ENCODE measurements at places on chromosomes 16 and 17. TPM values are rescaled to one million over a fixed set of nuclear protein-coding genes. Genes with fewer than 3 reads are reported as not detected.

- DNase-seq = peak; percentile 25
Observed at GRCh38 chr17:2689411-2690164, 22.0 kb downstream of the CLUH start.

DNA sequence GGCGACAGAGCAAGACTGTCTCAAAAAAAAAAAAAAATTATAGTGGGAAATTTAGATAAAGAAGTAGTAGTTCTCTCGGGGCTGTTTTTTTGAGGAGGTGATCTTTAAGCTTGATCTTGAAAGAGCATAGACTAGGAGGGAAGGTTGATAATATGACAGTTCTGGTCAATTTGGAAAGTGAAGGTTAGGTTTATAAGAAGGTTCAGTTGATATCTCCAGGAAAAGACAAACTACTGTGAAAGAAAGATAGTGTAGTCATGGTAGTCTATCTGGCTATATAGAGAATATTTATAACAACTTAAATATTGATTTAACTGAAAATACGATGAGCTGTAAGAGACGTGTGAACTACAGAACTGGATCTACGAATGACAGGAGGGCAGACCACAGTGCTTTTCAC lies 3.1 kb downstream of the ATF7IP2 start:
- no peak for DNase-seq

DNA sequence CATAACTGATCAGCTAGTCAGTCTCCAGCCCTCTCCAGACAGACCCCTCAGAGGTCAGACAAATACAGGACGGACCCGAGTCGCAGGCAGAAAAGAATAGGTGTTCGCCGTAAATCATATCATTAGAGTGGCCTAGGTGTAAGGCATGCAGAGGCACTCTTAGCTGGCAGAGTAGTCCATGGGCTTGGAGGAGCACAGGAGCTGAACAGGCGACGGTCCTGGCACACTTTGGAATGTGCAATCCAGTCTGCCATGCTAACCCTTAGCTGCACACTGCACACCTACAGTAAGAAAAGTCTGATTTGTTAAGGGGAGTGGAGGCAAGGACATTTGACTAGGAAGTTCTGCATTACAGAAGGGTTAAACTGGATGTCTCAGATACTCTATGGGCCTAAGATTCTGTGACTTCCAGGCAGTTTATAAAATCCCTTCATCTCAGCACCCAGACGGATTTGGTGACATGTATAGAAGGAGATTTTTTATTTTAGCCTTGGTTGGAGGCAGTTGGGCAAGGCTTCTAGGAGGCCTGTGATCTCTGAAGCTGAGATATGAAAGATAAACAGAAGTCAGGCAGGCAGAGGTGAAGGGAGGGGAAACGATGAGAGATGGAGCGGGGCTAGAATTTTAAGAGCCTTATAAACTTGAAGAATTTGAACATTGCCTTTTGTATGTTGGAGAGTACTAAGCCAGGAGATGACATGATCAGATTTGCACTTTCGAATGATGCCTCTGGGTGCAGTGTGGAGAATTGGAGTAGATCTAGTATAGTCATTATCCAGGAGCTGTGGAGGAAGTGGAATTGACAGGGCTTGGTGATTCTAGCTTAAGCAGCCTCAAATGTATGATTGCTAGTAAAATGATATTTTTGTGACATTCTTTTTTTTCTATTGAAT lies 34.6 kb upstream of the SLC5A11 start:
- no peak for DNase-seq

DNA sequence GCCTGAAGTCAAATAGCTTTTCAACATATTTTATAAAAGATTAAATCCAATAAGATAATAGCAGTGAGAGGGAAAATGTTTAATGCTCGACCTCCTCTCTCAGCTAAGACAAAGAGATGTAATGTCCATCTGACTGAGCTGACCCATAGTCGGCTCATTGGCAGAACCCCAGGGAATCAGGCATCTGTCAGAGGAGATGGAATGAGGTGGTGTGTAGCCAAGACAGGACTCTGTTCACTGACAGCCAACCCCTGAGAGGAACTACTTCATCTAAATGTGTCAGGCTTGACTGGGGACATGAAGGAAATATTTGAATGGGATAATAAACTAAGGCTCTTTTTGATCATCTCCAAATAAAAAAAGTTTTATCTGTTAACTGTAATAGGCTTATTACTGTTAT lies 188.0 kb downstream of the CDH11 start:
- DNase-seq = no peak

GRCh38 chr17:36614933-36615332 lies 13.6 kb downstream of the MRM1 start:
- no peak for DNase-seq

DNA sequence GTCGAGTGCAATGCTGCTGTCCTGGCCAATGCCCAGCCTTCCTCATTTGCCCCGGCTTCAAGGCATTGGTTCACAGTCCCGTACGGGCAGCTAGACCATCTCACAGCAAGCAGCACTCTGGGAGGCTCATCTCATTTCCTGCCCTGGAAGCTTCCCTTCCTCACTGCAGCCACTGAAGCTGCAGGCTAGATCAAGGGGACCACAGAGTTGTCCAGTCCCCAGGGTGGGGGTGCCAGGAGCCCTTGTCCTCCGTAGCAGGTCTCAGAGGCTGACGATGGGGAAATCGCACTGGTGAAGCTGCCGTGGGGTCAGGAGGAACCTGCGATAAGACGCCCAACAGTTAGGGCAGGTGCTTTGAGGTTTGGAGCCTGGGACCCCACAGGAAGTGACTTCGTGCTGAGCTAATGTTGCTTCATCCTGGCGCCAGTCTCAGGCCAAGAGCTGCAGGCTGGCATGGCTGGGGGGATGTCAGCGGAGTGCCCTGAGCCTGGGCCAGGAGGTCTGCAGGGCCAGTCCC lies at the start of gene SPNS3:
Gene SPNS3 (plus strand): TSS at position 426 of the 517 bp plus-strand sequence. CDS start 28 bp downstream, at position 454.
- no peak for DNase-seq

- no peak for DNase-seq
Observed at GRCh38 chr16:64051824-64052223, 1070.0 kb downstream of the CDH11 start.

DNA sequence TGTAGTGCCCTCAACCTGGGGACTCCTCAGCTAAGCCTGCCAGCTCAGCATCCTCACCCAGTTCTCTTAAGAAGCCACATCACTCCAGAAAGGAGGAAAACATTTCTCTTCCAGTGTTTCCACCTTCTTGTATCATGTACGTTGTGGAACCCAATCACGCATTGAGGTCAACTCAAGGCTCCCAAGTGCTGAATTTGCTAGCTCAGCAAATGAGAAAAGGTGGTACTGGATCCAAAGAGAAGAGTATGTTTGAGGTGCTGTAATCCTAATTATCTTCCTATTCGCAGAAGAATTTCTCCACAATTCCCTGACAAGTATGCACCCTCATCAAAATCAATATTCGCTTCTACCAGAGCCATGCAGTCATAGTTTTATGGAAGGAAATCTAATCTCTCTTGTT lies 335.0 kb upstream of the C16orf82 start:
- DNase-seq = no peak

GRCh38 chr17:1041746-1042145 lies 44.8 kb downstream of the TIMM22 start:
- DNase-seq = no peak

GRCh38 chr17:38917259-38917658 lies 8.2 kb upstream of the LASP1NB start:
- no peak for DNase-seq

GRCh38 chr16:14485121-14485551 lies 144.9 kb downstream of the PARN start:
- DNase-seq = no peak

DNA sequence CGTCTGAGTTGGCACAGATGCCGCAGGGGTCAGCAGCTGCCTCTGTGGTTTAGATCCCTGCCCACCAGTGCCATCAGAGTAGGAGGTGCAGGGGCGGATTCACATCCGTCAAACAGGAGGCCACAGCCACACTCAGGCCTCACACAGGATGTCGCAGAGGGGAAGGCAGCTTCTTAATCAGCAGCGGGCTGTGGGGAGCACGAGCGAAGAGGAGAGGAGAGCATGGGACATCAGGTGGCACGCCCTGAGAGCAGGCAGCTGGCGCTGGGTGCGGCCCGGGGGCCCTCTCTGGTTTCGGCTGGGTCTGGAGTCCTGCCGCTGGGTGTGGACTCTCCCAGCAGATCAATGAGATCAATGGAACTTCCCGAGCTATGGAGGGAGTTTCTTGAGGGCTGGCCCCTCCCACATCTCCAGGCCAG lies 9.6 kb downstream of the LLGL2 start:
- no peak for DNase-seq

- DNase-seq = peak; percentile 74
Observed at GRCh38 chr16:4115209-4115948, 863 bp downstream of the ADCY9 start.

DNA sequence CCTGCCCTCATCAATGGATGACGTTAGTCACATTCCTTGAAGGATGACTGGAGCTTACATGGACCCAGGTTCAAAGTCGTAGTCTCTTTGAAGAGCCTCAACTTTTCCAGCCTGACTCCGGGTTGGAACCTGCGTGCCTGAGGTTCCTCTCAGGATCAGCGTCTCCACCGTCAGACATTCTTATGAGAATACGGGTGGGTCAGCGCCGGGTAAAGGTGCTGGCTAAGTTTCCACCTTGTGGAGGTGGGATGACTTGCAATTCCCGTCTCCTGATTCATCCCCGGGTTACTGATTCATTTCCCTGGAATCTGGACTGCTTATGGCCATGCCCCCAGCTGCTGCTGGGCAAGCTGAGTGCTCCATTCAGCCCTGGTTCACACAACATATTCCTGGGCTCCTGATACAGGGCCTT lies 38.9 kb upstream of the CMIP start:
- no peak for DNase-seq

DNA sequence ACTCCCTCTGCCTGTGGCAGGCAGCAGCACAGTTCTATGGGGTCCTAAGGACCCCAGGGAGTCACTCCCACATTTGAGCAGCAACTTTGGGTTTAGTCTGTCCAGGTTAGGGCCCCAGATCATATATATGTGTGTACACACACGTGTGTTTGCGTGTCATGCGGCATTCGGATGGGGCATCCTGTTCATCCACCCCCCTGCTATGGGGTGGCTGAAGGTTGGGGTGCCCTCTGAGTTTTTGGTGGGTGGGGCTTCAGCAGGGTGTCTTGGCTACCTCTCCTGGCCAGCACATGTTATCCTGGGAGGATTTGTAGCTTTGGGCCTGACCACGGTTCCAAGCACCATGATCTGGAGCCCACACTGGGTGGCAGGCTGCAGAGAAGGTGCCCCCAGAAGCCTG lies 100.7 kb downstream of the RAB11FIP4 start:
- no peak for DNase-seq

GRCh38 chr16:14392960-14393359 lies 237.1 kb downstream of the PARN start:
- no peak for DNase-seq

- DNase-seq = no peak
Observed at GRCh38 chr17:78019367-78019975, 61.0 kb downstream of the TNRC6C start.

- DNase-seq = no peak
Observed at GRCh38 chr16:57191056-57191571, 5.0 kb downstream of the RSPRY1 start.

- DNase-seq = peak; percentile 84
Observed at GRCh38 chr17:79844869-79845600, 5.8 kb upstream of the CBX4 start.

DNA sequence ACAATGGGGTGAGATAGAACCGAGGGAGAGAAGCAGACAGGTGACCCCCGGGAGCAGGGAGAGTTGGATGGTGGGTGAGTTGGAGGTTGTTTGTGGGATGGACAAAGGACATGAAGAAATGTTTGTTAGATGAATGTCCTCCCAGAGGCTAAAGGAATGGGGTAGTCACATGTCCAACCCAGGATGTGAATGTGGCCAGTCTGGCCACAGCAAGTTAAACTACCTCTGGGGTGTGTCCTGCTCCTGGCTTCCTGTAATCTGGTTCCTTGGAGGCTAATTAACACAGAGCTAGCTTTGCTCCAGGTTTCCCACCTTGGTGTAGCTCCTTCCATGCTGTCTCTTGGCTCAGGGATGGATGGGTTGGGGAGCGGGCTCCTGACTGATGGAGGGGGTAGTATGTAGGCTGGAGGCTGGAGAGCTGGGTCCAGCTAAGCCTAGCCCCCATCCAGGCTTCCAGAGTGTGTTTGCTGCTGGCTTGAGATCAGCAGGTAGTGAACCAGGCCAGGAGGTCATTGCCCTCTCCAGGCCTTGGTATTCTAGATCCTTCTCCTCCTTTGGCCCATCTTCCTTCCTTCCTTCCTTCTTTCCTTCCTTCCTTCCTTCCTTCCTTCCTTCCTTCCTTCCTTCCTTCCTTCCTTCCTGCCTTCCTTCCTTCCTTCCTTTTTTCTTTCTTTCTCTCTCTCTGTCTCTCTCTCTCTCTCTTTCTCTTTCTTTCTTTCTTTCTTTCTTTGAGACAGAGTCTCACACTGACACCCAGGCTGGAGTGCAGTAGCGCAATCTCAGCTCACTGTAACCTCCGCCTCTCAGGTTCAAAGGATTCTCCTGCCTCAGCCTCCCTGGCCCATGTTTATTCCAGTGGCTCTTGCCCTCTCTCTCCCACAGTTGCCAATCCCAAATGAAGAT lies 28.0 kb upstream of the UBE2G1 start:
- no peak for DNase-seq

SDR42E2 gene
- total RNA-seq = not detected

NPLOC4 gene
- total RNA-seq = 39.9 TPM

PARD6A gene
- total RNA-seq = 9.4 TPM

HGS gene
- total RNA-seq = 44.4 TPM

SPATA32 gene
- total RNA-seq = not detected

PRSS33 gene
- not detected for total RNA-seq

EPN3 gene
- 0.41 TPM for total RNA-seq

EPX gene
- total RNA-seq = not detected

C16orf92 gene
- not detected for total RNA-seq

KRTAP4-6 gene
- not detected for total RNA-seq

TEN1 gene
- total RNA-seq = 4.9 TPM

PLLP gene
- 1.6 TPM for total RNA-seq

Data from frontal cortex (tissue), 4 donors.